GDM1 (cell line): ENCODE measurements at places on chromosomes 11 and 22.
A peak's percentile ranks its signal among the peaks of the same experiment; 100 is the strongest.

- DNase-seq = no peak
Measured at GRCh38 chr11:129323896-129324502, 51.6 kb upstream of the BARX2 start.

DNA sequence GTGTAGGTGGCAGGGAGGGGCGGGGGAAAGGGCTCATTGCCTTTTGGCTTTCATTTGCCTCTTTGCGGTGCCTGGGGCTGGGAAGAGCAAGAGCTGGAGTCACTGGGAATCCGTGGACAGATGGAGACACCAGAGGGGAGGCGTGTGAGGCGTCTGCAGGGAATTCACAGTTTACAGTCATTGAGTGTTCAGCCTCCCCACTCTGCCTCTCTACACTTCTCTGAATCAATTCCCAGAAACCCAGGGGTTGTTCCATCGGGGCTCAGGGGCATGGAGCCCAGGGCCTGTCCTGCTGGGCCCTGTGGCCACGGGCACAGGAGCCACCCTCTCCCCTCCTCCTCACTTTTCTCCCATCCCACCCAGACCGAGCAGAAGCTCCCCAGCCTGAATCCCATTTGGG lies 160.5 kb upstream of the NAV2 start:
- no peak for DNase-seq

DNA sequence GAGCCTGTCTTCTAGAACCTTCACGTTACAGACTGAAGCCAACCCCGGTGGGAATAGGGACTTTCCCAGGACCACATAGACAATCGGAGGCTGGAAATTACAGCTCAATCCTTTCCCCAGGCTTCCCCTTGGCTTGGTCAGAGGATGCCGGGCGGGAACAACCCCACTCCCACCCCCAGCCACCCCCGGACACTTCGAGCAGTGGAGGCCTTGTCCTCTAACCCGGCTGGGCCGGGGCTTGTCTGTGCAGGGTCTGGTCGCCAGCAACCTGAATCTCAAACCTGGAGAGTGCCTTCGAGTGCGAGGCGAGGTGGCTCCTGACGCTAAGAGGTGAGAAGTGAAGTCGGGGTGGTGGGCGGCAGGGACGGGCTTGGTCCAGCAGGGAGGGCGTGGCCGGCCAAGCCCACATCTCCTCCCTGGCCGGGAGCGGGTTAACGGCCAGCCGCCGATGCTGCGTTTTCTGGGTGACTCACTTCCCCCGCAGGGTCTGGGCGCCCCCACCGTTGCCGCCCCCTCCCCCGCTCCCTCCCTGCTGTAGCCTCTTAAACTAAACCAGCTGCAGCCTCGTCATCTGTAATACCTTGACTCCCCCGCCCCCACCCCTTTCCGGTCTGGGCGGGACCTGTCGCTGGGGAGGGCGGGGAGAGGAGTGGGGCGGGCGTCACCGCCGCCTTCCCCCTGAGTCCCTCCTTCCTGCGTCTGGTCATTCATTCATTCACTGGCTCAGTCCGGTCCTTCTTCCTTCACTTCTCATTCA lies 1.5 kb downstream of the LGALS1 start:
- peak; percentile 91 for DNase-seq

DNA sequence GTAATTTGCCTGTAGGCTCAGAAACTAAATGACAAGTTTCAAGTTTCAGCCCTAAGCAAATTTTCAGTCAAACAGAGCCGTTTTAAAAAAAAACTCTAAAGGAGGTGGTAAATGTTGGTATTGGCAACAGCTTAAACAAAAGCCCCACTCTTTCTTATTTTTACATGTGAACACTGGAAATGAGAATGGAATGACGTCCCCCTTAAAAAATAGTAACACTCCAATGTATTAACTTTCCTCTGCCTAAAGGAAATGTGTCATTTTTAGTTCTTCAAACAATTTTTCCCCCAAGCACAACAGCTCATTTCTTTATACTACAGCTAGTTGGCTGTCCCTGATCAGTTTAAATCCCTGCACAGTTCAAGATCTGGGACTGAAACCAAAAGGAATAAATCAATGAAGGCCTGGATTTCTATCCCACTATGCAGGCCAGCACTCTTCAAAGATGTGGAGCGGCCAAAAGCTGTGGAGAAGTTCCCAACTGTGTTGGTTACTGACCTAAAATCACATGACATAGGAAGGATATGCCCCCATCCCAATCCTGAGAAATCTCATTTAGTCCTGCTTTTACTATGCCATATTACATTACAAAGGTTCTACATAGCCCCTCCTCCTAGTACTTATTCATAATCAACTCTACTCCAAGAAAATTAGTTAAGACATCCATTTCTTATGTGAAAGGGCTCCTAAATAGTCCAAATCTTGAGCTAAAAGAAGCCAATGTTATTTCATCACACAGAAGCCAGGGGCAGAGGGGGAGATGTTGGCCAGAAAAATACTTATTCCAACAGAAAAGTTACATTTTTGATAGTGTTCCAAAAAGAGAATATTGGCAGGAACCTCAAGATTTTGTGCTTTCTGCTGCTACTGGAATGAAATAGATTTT lies 95.9 kb downstream of the CADM1 start:
- DNase-seq = no peak

DNA sequence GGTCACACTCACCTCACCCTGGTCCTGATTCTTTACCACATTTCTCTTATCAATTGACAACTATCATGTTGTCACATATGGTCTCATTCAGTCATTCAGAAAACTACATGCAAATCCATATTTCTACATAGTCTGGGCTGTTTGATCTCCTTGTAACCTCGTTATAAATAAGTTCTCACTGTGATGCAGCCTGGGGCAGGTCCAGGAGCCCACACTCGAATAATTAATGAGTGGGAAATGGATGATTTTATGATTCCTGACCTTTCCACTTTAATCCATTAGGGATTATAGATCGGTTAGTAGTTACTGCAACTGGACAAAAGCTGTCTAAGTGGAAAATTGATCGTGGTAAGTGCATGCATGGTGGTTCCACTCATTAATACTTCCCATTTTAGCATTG lies 636.3 kb upstream of the TENM4 start:
- no peak for DNase-seq

DNA sequence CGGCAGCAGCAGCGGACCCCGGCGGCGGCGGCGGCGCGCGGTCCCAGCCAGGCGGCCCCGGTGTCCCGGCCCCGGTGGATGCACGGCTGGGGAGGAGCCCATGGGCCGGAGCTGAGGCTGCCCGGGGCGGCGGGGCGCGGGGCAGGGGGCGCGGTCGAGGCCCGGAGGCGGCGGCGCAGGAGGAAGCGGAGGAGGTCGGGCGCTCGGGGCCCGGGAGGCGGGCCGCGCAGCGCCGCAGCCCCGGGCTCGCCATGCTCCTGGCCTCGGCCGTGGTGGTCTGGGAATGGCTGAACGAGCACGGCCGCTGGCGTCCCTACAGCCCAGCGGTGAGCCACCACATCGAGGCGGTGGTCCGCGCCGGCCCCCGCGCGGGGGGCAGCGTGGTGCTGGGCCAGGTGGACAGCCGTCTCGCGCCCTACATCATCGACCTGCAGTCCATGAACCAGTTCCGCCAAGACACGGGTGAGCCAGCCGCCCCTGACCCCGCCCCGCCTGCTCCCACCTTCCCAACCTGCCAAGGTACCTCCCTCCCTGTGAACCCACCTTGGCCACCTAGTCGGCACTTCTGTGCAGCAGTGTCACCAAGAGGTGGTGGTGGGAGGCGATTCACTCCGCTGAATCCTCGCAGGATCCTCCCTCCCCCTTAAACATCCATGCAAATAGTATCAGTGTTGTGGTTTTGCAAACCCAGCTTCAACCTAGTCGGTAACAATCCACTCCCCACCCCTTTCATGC lies 580 bp downstream of the DTX4 start:
- no peak for DNase-seq
